T-cell (primary cell): ENCODE measurements at places on chromosomes 3 and 15.

DNA sequence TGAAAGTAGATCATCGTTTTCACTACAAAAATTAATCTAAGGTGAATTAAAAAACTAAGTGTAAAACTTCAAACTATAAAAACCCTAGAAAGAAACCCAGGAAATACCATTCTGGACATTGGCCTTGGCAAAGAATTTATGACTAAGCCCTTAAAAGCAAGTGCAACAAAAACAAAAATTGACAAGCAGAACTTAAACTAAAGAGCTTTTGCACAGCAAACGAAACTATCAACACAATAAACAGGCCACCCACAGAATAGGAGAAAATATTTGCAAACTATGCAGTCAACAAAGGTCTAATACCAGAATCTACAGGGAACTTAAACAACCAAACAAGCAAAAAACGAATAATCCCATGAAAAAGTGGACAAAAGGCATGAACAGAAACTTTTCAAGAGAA, 302.0 kb downstream of the CHST2 start:
- DNase-seq, result no peak

GRCh38 chr3:50194903-50195500, 3.6 kb downstream of the GNAT1 start:
- no peak for DNase-seq

DNA sequence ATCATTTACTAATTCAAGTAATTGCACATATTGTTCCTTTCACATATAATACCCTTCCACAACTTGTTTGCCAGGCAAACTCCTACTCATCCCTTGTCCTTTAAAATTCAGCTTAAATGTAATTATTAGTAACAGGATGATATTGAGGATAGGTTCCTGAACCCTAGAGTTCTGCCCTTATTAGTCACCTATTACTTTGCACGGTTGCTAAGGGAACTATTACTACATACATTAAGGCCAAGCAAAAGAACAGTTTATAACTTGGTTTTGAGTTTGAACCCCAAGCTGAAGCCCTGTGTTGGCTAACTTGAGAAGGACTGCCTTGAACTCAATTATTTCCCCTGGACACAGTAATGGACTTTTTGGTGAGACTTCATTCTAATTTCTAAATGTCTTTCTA, 529.7 kb downstream of the IGSF11 start:
- DNase-seq, result no peak

DNA sequence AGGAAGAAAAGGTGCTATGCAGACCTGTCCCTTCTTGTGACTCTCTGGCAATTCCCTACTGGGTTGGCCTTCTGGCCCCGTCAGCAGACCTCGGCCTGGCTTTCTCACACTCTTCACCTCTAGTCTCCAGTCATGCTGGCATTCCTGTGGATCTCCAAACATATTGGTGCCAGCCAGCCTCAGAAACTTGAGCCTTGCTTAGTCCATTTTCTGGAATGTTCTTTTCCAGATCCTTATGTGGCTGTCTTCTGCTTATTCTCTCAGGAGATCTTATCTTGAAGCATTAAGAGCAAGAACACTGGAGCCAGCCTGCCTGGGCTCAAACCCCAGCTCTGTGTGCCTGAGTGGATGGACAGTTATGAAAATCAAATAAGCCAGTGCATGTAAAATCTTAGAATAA, 88.2 kb upstream of the NTRK3 start:
- no peak for DNase-seq

DNA sequence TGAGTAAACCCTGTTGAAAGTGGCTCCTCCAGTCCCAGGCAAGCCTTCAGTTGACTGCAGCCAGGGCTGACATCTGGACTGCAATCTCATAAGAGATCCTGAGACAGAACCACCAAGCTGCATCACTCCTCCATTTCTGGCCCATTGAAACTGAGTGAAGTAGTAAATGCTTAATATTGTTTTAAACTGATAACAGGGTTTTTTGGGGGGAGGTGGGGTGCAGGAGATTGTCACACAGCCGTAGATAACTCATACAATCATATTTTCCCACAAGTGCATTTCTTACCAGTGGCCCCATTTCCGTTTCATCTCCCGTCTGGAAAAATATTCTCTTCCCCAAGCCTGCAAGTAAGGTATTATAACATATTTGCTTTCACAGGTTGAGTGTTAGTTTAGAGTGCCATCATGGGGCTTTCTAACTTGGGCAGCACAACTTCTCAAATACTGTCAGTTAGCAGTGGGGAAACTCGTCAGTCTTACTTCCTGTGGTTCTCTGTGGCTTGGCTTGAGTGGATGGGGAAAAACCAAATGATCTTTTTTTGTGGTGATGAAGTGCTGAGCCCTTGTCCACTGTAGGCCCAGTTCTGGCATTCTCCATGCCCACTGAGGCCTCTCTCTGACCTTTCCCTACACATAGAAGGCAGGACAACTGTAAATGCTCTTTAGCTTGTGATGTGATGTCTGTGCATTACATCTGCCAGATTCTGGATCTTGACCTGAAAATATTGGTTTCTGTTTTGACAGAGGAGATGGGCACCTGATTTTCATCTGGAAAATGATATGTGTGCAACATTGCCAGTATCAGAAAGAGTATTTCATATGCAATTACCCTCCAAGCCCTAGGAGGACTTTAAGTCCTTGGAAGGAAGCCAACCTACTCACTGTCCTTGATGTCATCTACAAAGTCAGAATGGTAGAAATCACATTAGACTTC, 90.1 kb upstream of the BHLHE40 start:
- DNase-seq, result peak; percentile 18

- DNase-seq, result no peak
These were observed 450.6 kb upstream of the ARHGEF26 start for GRCh38 chr3:153670577-153670976.

DNA sequence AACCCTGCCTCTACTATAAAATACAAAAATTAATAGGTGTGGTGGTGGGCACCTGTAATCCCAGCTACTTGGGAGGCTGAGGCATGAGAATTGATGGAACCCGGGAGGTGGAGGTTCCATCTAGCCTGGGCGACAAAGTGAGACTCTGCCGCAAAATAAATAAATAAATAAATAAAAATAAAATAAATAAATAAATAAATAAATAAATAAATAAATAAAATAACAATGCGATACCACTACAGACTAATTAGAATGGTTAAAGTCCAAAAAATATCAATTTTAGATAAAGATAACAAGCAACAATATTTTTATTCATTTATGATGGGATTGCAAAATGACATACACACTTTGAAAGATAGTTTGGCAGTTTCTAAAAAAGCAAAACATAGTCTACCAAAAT, 1131.5 kb downstream of the SI start:
- DNase-seq, result no peak

DNA sequence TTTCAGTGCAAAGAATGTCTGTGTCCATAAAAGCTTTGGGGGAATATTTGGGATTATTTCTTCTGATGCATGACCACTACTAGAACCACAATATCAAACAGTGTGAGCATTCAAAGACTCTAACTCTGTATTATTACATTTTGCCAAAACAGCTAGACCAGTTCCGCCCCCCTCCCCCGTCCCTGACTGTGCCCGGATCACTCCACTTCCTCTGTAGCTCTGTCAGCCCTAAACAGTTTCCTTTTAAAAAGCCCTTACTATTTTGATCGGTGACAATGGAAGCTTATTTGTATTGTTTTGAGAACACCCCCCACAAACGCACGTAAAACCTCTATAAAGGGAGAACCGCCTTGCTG, 36.6 kb upstream of the EPHB3 start:
- no peak for DNase-seq

GRCh38 chr3:64668582-64669510, 19.0 kb downstream of the ADAMTS9 start:
- DNase-seq, result no peak

DNA sequence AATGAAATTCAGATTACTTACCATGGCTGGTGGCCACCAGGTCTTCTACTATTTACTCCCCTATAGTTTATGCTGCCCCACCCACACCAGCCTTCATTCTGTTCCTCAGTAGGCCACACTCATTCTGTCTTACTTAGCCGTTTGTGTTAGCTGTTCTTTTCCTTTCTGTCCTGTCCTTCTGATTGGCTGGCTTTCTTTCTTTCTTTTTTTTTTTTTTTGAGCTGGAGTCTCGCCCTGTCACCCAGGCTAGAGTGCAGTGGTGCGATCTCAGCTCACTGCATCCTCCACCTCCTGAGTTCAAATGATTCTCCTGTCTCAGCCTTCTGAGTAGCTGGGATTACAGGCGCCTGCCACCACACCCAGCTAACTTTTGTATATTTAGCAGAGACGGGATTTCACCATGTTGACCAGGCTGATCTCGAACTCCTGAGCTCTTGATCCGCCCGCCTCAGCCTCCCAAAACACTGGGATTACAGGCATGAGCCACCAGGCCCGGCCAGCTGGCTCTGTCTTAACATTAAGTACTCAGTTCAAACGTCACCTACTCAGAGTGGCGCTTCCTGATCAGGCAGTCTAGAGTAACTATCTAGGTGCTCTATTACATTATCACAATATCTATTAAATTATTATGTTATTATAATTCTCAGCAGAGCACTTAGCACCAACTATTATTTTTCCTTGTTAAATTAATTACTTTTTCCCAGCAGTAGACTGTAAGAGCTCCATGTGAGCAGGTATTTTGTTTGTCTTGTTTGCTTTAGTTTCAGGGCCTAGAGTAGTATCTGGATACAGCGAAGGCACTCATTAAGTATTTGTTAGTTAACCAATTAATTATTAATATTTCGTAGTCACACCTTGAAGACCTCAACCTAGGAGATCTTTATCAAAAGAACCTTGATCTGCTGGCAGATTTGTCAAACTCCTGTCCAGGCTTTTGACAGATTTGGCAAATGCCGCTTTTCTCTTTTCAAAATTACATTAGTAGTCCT, 6.4 kb downstream of the CMSS1 start:
- no peak for DNase-seq

DNA sequence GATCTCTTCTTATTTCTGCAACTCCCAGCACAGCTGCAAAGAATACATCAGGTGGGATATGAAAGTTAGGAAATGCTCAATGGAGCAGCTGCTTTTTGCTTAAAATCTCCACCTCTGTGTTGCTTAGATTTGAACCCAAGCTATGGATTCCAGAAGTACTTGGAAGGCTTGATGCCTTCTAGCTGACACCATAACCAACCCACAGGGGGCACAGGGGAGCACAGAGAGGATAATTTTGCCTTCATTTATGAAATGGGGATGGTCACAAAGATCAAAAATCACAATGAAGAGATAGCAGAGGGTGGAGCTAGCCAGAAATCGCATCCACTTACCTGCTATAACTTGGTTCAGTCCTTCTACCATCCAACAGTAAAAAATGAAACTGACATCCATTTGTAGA, 75.7 kb downstream of the DUT start:
- no peak for DNase-seq

- DNase-seq, result no peak
These were observed 19.4 kb upstream of the SERPINI2 start for GRCh38 chr3:167493244-167493643.

- DNase-seq, result no peak
These were observed 10.0 kb downstream of the DUSP7 start for GRCh38 chr3:52046186-52046901.

GRCh38 chr15:67186688-67187087, 67.8 kb downstream of the AAGAB start:
- DNase-seq, result no peak

- DNase-seq, result no peak
These were observed 22.0 kb downstream of the TMPRSS7 start for GRCh38 chr3:112056451-112056929.

DNA sequence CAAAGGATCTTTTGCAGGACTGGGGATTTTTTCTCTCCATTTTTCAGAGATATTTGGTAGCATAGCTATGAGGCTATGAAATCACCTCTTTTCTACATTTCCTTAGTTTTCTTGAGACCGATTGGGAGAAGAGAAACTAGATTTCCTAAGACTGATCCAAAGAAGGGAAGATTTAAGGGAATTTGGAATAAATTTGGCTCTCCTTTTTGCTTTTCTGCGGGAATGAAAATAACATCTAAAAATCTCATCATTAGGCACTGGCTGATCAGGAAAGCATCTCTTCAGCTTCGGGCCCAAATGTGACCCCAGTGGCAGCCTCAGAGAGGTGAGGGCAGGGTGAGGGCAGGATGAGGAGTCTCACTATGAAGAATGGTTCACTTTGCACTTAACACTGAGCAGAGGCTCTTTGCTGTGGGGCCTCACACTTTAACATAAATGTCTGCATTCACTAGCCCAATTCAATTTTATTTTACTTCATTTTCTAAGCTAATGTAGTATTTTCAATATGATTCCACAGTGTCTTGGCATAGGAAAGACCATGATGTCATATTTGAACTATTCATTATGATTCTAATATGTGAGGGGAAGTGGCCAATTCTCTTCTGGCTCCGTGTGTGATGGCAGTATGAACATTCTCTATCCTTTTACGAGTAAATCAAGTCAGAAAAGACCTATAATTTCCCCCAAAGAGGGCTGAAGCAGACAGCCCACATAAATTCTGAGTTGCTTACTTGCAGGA, 193.2 kb downstream of the MEX3B start:
- DNase-seq, result no peak

DNA sequence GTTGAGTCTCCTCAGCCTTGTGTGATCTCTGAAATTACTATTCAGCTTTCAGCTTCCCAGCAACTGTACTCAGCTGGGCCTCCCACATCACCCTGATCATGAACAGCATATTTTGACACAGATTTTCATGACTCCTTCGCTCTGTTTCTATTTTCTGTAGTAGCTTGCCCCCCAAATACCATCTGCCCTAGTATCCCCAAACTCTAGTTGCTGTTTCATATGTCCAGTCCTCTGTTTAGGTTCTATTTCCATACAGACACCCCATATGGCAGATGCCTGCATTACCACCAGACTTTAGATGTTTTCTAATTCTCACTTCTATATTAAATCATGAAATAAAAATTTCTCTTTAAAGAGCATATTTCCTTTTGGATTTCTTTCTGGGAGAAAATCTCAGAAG, 217.2 kb upstream of the ARPP21 start:
- DNase-seq, result no peak

DNA sequence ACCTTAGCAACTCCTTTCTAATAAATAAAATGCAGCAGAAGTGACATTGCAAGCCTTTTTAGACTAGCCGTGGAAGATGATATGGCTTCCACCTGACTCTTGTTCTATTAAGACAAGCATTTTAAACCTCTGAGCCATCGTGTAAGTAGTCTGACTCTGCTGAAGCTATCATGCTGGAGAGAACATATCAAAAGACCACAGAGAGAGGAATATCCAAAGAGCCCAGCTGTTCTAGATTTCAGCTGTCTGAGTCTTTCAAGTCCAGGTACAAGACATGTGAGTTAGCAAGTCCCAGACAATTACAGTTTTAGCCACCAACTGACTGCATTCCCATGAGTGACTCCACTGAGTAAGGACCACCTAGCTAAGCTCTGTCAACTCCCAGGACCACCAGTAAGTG, 517.0 kb upstream of the NAALADL2 start:
- DNase-seq, result no peak

- DNase-seq, result no peak
These were observed 62.6 kb downstream of the AKAP13 start for GRCh38 chr15:85443046-85443445.

- no peak for DNase-seq
These were observed 519.6 kb downstream of the NTRK3 start for GRCh38 chr15:87736891-87737389.

GRCh38 chr3:184727357-184728009, 15.6 kb upstream of the MAGEF1 start:
- no peak for DNase-seq
